ENCODE measurements at places on chromosomes 3 and 15.

DNA sequence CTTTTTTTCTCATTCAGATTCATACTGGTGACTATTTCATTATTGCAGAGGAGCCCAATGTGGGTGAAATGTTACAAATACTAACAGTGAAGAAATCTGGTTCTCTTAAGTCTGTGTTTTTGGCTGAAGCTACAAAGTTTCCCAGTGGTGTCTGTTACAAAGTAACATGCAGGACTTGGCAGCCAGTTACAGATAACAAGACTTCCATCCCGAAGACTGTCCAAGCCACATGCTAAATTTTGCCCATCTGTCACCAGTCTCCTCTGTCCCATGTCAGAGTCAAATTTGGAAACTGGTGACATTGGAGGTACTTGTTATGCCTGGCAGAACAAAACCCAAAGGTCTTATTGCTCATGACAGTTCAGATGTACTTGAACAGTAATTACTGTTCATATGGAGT lies 269.2 kb upstream of the GOLIM4 start:
- DNase-seq = no peak

DNA sequence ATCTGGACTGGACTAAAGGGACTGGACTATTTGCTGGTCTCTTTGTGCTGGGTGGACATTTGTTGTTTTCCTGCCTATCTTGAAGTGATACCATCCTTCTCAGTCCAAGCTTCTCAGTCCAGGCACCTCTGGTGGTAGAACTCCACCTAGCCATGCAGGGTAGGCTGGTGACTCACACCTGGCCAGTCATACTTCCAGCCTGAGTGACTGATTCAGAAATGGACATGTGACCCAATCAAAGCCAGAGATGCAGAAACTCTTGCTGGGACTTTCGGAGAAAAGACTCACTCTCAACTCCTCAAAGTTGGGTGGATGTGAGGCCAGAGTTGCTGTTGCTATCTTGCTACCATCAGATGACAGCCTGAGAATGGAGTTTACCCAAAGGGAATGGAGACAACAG lies 5.6 kb upstream of the ASB14 start:
- DNase-seq = no peak

DNA sequence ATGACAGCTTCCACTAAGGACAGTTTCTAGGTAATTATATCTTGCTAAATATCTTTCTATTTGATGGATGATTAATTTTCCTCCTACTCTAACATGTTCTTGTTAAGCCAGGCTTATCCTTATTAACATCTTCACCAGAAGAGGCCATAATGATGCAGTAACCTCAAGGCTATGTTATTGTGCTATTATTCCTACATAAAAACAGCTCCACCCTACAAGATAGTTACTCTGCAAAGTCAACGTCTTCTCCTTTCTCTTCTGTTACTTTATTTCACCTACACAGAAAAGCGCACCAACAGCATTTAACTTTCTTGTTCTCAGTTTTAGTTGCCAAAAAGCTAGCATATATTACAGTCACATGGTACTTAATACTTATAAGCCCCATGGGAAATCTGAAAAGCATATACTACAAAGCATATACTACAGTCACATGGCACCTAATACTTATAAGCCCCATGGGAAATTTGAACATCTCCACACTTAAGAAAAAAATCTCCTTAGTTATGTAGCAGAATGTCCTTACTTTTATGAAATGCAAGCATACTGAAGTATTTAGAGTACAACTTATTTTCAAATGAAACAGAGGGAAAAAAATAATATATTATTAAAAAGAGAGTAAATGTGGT lies 13.4 kb downstream of the ADAM10 start:
- DNase-seq = no peak

- no peak for DNase-seq
These were observed 129.5 kb downstream of the TFDP2 start for GRCh38 chr3:142019794-142020320.

GRCh38 chr3:66492672-66493071 lies 8.2 kb downstream of the LRIG1 start:
- DNase-seq = no peak

DNA sequence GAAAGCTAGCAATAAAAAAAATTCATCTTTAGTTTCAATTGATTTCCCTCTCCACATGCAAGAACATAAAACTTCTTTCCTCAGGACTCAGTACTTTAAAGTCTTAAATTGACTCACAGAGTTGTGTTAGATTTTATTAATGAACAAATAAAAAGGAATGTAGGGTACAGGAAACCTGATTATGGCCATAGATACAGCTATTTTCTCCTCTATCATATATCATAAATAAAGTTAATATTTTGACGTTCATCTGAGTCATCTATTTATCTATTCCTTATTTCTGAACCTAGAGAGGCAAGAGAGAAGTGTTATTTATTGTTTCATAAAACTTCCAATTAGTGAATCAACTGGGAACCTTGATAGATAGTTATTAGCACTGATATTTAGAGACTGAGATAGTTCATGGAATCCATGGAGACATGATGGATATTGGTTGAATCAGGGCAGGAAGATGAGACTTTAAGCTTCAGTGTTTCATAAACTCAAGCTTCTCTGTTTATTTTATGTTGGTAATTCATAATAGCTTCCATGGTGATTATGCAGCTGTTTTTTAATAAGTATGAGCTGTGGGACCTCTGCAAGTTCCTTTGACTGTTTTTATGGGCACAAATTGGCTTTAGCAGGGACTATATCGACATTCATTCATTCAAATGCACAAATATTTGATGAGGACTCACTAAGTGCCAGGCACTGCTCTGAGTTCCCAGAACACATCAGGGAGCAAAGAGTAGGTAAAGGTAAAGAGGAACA lies 143.5 kb upstream of the TGFBR2 start:
- DNase-seq = no peak

- no peak for DNase-seq
These were observed 187.7 kb downstream of the GREM1 start for GRCh38 chr15:32905481-32905880.

GRCh38 chr3:21893242-21893641 lies 142.2 kb upstream of the ZNF385D start:
- DNase-seq = no peak

GRCh38 chr15:85027033-85027380 lies 45.4 kb downstream of the PDE8A start:
- DNase-seq = no peak

DNA sequence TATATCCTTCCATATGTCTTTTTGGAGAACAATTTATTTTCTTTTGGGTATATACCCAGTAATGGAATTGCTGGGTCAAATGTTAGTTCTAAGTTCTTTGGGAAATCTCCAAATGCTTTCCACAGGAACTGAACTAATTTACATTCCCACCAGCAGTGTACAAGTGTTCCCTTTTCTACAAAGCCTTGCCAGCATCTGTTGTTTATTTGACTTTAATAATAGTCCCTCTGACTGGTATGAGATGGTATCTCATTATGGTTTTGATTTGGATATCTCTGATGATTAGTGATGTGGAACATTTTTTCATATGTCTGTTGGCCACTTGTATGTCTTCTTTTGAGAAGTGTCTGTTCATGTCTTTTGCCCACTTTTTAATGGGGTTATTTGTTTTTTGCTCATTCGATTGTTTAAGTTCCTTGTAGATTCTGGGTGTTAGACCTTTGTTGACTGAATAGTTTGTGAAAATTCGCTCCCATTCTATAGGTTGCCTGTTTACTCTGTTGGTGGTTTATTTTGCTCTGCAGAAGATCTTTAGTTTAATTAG lies 48.4 kb downstream of the TMEM45A start:
- DNase-seq = no peak

- peak; percentile 77 for DNase-seq
These were observed at the start of gene PLCH1 for GRCh38 chr3:155744626-155745324. TSS of gene PLCH1 (minus strand) at chr3:155745071. CDS start at chr3:155704224, 40,847 bp downstream.

GRCh38 chr3:194880940-194881925 lies 195.6 kb downstream of the FAM43A start:
- no peak for DNase-seq

GRCh38 chr3:51340013-51340829 lies 44.9 kb upstream of the MANF start:
- DNase-seq = no peak

- no peak for DNase-seq
These were observed 94.3 kb upstream of the CBLB start for GRCh38 chr3:105963161-105963560.

DNA sequence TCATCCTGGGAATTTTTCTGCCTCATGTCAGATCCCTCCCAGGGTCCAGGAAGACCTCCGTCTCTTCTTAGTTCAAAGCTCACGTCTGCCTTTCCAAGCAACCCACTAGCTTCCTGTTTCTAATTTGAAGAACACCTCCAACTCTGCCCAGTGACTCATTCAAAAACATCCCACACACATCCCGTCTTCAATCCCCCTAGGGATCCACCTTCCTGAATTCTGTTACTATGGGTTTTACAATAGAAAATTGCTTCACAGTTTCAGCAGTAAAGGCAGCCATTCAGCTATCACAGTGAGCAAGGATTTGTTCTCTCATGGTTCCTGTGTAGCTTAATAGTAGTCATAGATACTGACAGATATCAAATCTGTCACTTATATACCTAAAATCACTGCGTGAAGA lies 308.3 kb upstream of the CCDC54 start:
- no peak for DNase-seq

GRCh38 chr15:80461356-80462095 lies 57.3 kb downstream of the ARNT2 start:
- DNase-seq = no peak

DNA sequence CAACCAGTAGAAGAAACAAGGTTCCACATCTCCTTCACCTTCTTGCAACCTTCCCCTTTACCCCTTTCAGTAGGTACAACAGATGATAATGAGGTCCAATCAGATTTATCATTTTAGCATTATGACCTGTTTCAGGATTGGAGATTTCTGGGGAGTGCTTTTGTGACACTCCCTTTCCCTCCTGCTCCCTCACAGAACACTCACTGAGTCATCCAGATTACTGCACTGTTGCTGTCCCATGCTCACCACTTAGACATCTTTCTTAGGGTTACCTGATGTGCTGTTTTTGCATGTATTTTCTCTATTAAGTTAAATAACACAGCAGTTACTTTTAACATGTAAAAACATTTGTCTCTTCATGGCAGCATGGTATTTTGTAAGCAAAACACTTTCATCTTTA lies 118.5 kb downstream of the MFSD1 start:
- DNase-seq = no peak

DNA sequence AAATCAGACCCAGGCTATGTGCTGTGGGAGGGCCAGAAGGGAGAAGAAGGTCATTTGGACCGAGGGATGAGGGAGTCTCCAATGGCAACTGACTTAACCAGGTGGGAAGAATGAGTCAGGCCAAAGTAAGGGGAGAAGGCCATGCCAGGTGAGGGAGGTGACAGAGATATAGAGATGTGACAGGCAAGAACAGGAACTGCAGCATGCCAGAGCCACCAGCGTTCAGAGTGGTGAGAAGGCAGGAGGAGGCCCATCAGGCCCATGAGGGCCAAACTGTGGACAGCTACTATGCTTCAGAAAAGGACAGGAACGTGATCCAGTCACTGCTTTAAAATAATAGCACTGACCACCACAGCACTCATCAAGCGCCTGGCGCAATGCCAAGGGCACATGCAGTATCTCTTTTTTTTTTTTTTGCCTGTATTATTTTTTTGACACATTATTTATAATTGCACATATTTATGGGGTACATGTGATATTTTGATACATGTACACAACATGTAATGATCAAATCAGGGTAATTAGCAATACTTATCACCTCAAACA lies 154.3 kb upstream of the IGF1R start:
- no peak for DNase-seq

DNA sequence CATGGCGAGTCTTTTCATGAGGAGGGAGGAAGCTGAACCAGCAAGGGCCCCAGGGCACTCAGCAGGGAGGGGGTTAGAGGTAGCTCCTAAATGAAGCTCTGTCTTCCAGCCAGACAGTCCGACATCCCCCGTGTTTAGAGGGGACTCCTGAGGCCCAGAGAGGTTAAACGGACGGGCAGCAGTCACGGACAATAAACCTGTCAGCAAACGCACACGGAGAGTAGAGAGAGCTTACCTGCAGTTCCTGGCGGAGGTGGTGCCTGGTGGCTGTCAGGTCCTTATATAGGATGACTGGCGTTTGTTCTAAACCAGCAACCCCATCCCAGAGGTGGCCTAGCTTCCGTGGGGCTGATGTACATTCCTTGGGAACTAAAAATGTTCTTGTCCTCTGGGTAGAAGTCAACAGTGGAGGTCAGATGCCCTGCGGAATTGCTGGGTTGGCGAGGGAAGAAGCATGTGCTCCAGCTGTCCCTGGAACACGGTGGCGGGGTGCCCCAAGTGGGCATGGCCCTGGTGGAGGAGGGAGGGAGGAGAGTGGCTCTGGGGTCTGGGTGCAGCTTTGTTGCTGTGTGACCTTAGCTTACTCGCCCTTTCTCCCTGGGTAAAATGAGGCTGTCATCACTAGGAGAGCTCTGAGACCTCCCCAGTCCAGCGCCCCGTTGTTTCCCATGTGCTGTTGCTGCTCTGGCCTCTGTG lies 2.1 kb downstream of the GHRL start:
- no peak for DNase-seq

- no peak for DNase-seq
These were observed 145.4 kb downstream of the RAB11A start for GRCh38 chr15:66014635-66015182.

- peak; percentile 44 for DNase-seq
These were observed 112.7 kb downstream of the CHSY1 start for GRCh38 chr15:101138913-101139880.

GRCh38 chr3:182516597-182517336 lies 276.5 kb upstream of the ATP11B start:
- no peak for DNase-seq

- no peak for DNase-seq
These were observed 68.6 kb downstream of the FHIT start for GRCh38 chr3:61182662-61183061.

DNA sequence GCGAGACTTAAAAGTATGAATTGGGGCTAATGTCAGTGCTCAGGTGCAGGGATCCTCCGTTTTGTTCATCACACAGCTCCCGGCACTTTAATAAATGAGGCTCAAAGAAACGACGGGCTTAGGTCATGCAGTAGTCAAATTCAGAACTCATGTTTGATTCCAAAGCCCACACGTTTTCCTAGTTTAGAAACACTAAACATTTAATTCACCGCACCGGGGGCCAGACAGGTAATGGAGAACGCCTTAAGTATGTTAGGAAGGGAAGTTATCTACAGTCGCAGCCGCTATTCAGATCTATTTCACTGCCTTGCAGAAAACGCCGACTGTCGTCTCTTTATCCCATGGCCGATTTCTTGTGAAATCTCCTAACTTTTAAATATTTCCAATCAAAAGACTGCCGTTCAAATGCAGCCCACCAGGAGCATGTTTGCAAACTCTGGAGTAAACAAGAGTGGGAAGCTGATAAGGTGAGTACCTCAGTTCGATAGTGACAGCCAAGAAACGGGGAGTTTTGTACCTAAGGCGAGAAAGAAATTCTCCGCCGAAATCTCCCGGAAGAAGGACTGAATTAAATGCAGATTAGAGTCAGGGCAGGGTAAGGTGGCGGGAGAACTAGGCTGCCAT lies 569 bp downstream of the HIGD2B start:
- no peak for DNase-seq

DNA sequence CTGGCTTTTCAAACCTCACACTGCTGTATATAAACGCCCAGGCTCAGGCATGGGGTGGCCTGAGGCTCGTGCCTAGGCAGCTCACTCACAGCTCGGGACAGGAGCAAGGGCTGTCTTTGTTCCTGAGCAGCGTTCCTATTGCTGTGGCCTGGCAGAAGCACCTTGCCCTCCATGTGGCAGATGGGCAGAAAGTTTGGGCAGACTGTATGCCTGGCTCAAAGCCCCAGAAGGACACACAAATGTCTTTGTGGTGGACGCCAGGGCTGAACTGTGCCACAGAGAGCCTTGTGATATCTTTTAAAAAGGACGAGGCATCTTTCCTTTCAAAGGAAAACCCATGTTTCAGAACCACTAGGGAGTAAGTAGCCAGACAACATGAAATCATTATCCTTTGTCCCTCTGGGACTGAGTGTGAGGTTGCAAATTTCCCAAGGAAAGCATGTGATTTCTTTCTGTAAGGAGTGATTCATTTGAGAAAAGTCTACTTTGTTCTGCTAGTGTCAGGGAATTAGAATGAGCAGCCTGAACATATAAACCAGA lies 29.3 kb upstream of the UBE2E1 start:
- DNase-seq = no peak

Measured in NCI-H2107 (cell line).